Stimulated activated CD4-positive, alpha-beta T cell treated with anti-CD3 and anti-CD28 coated beads, TNF-alpha, amount 100 ng/mL, for 4 hours (primary cell): ENCODE measurements at places on chromosomes 11 and 22.

DNA sequence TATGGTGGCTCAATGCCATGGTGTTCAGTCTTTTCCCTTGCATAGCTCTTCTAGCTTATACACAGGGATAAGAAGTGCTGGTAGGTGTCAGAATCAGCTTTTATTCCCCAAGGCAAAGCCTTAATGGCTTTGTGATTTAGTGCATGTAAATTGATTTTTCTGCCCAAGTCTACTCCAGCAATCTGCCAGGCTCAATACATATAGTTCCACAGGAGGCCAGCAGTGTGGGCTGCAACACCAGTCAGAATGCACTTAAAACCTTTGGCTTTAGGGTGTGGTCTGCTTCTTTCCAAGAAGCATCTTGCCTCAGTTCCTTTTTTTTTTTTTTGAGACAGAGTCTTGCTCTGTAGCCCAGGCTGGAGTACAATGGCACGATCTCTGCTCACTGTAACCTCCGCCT, 14.5 kb upstream of the CAPRIN1 start:
- no peak for DNase-seq

DNA sequence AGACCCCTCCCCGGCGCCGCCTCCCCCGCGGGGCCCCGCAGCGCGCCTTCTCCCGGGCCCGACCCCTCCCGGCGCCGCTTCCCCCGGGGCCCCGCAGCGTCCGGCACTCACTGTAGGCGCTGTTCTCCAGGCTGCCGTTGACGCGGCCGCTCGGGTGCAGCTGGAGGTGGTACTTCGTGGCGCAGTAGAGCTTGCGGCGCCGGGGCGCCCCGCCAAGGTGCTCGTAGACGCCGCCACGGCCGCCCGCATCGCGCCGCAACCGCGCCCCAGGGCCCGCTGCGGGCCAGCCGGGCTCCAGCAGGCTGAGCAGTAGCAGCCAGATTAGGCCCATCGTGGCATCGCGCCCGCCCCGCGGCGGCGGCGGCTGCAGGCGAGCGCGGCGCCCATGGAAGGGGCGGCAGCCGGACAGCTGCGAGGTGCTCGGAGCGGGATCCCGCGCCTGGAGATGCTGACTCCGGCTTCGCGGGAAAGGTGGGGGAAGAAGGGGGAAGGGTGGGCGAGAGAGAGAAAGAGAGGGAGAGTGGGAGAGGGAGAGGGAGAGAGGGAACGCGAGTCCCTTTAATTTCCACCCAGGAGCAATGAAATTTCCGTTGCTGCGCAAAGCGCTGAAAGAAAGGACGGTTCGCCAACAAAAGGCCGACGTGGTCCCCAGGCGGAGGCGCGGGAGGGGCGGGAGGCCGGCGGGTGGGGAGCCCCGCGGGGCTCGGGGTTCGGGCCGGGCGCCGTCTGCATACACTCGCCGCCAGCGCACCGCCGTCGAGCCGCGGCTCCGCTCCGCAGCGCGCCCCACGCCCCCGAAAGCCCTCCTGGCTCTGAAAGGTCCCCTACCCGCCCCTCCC, at the start of gene FGF3:
Gene FGF3, minus strand, starts transcription at position 814 of the 839 bp plus-strand sequence. Its CDS starts 483 bp downstream, at position 331.
- no peak for DNase-seq

- DNase-seq, result no peak
Measured at GRCh38 chr11:131600628-131601027, 230.2 kb downstream of the NTM start.

GRCh38 chr22:17764036-17764435, 10.2 kb downstream of the BID start:
- no peak for DNase-seq

- no peak for DNase-seq
Measured at GRCh38 chr22:42945027-42945426, 69.9 kb downstream of the PACSIN2 start.

GRCh38 chr11:32326522-32326921, 108.8 kb downstream of the WT1 start:
- no peak for DNase-seq

GRCh38 chr11:36702330-36703054, 104.5 kb upstream of the RAG2 start:
- DNase-seq, result no peak

DNA sequence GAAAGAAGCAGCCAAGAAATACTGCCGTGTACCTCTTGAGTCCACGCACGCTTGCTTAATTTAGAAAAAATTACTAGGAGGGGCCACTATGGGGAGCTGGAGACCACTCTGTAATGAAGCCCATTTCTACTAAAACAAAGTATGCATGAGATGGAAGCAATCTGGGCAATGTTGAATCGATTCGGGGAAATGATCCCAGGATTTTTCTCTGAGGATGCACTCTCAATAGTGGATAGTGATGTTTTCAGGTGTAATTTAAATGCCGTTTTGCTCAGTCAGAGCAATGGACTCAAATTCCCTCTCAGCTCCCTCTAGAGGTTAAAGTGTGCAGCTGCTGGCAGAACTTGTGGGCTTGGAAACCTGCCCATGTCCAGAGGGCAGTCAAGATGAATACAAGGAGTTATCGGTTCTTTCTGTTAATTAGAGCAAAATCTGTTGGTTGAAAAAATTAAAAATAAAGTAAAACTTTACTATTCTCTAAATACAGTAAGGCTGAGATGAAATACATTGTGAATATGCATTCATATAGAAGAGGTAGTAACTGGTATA, 64.1 kb downstream of the ME3 start:
- no peak for DNase-seq

DNA sequence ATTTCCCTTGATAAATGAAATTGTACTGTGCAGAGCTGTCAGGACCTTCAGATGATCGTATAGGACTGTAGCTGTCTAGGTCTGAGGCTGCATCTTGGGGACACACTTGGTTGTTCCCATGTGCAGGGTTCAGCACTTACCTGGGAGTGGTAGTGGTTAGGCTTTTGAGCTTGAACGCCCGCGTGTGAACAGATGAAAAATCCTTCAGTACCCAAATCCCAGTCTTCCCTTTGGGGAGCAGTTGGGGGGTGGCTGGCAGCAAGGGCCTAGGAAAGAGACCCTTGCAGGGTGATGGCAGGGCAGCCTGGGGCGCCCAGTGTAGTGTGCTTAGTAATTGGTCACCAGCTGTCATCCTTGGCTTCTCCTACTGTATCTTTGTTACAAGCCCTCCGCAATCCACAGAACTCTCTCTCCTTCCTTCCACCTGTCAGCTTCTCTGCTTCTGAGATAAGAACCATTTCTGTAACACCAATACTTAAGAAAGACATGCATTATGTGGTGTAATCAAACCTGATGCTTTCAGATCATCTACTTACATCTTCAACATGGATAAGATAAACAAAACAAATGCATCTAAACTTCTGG, 64.6 kb downstream of the MORC2 start:
- DNase-seq, result no peak

GRCh38 chr11:125146232-125146631, 18.3 kb upstream of the PKNOX2 start:
- no peak for DNase-seq

DNA sequence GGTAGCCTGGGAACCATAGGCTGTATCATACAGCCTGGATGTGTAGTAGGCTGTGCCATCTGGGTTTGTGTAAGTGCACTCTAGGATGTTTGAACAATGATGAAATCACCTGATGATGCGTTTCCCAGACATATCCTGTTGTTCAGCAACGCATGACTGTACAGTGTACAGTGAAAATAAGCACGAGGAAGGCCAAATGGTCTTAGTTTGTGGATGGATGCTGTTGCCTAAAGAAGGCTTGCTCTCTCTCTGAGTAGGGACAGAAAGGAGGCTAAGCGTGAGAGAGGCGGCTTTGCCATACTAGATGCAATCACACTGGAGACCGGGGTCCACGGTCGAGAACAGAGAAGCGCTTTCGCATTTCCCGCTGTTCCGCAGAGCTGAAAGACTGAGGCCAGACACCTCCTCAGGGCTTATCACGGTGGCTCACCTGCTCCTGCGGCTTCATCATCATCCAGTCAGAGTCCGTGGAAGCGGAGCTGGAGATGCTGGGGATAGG, 27.6 kb upstream of the APLP2 start:
- no peak for DNase-seq

DNA sequence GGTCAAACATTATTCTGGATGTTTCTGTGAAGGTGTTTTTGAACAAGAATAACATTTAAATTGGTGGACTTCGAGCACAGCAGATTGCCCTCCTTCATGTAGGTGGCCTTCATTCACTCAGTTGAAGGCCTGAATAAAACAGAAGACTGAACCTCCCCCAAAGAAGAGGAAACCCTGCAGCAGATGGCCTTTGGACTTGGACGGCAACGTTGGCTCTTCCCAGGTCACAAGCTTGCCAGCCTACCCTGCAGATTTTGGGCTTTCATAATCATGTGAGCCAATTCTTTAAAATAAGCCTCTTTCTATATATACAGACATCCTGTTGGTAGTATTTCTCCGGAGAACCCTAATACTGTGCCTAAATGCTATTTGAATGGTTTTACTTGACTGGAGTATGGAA, 432.2 kb upstream of the NARS2 start:
- no peak for DNase-seq

DNA sequence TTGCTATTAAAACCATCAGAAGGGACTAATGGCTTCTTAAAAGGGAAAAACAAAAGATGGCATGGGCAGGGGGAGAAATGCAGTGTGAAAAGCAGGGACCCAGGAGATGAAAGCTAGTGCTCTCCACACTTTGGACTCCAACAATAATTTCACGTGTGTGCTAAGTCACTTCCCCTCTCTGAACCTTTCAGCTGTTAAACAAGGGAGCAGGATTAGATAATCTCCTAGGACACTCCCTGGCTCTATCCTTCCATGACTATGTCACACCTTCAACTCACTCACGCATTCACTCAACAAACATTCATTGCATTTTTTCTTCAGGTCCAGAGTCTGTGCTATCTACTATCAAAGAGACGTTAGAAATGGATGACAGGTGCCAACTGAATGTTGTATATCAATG, 88.7 kb downstream of the SYN3 start:
- no peak for DNase-seq
